ENCODE measurements at places on chromosomes 1 and 21. TPM values are rescaled to one million over a fixed set of nuclear protein-coding genes. Genes with fewer than 3 reads are reported as not detected.

The VASH2 gene
- 22.7 TPM for polyA plus RNA-seq

The SLC6A9 gene
- polyA plus RNA-seq = 5.7 TPM

- no peak for DNase-seq
Observed at GRCh38 chr1:55143684-55144083, 71.5 kb downstream of the USP24 start.

DNA sequence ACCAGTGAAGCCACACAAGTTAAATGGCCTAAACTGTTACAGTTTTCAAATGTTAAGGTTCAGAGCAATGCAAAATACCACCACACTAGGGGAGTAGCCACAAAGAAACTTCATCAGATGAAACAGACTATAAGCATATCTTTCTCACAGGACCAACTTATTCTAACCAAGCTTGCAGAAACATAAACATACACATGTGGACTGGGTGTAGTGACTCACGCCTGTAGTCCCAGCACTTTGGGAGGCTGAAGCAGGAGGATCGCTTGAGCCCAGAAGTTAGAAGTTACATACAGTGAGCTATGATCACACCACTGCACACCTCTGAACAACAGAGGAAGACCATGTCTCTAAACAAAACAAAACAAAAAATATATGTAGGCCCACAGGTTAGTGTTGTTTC, 17.3 kb downstream of the WDR47 start:
- no peak for DNase-seq

GRCh38 chr1:31781756-31782371, 17.7 kb upstream of the ADGRB2 start:
- DNase-seq = no peak

DNA sequence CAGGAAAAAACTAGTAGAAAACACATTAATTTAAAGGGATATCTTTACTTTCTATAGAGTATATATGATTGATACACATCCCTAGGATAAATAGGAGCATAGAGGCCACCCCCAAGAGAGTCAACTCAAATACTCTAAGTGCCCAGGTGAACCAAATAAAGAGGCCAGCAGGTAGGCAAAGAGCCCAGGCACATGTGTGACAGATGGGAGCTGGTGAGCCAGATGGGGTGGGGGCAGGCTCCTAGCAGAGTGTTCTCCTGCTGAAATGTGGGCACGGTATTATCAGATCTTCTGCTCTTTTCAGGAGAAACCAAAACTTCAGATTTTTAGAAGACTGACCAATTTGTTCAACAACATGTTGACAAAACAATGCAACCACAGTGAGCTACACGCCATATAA, 333.4 kb upstream of the PKN2 start:
- no peak for DNase-seq

DNA sequence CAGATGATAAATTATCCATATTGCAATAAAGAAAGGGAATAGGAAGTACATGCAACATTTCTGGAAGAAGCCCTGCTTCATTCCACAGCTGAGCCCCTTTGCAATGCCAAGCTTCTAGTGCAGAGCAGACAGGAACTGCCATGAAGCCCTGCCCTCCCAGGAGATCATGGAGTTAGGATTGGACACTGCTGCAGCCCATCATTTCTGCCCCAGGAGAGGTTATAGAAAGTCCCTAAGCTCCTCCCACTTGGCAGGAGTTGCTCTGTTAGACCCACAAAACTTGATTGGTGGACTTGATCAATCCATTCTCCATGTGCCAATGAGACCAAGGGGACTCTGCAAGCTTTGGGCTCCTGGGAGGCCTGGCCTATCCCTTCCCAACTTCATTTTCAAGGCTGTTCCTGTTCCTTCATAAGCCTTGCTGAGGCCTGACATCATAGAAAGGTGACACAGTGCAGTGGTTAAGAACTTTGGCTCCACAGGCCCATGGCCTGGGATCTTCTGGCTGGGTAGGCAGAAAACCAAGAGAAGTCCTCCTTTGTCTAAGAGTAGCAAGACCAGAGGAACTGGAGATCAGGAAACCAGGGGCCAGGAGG, 1.3 kb upstream of the LAPTM5 start:
- no peak for DNase-seq

- no peak for DNase-seq
Observed at GRCh38 chr1:204493145-204493983, 1.2 kb downstream of the PIK3C2B start.
